Activated T-helper 1 cell treated with anti-CD3 and anti-CD28 coated beads, Interleukin-12 subunit alpha, Interleukin-12 subunit beta, Interleukin-2, Interleukin-4 antibody, amounts not matched to agents 30 ng/mL and 10 ng/mL and 1 ng/mL, durations not matched to agents 14 hours and 24 hours and 36 hours (primary cell): ENCODE measurements at places on chromosomes 5 and 9. TPM values are rescaled to one million over a fixed set of nuclear protein-coding genes. Genes with fewer than 3 reads are reported as not detected.

RICTOR gene
- total RNA-seq, result 30.1 and 33.9 TPM in 2 replicates

GRCh38 chr9:35380039-35380438, 109.9 kb upstream of the RUSC2 start:
- DNase-seq, result no peak

EDIL3 gene
- total RNA-seq, result not detected in 2 replicates

CYLC2 gene
- not detected in 2 replicates for total RNA-seq

RNF183 gene
- total RNA-seq, result not detected in 2 replicates

- no peak for DNase-seq
Measured at GRCh38 chr9:26152350-26152749, 474.1 kb upstream of the TUSC1 start.
